ENCODE measurements at places on chromosomes 13 and 19. TPM values are rescaled to one million over a fixed set of nuclear protein-coding genes. Genes with fewer than 3 reads are reported as not detected.
A peak's percentile ranks its signal among the peaks of the same experiment; 100 is the strongest.

- DNase-seq: no peak
Observed at GRCh38 chr13:93001866-93002461, 224.6 kb upstream of the GPC6 start.

DNA sequence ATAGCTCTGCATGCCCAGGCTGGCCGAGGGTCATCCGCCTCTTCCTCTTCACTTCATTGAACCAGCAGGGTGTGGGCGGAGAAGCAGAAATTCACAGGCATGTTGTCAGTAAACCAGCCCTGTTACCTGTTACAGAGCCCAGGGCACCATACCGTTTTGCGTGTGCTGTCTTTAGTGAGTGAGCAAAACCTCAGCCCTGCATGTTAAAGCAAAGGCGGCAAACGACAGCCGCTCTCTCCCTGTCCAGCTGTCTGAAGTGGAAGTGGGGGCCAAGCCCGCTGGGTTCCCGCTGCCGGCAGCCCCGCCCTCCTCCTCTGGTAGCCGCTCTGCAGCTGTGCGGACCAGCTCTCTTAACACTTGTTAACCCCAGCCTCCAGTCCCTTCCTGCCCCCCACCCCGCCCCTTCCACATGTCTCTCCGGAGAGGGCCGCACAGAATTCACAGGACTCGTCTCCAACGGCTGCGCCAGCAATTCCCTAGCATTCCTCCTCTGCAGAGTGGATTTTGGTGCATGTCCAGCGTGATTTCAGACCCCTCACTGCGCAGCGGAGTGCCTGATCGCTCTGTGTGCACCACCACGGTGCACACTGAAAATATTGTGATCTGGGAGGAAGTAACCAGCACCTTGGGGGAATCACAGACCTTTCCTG is 12.7 kb downstream of the KLHL26 start:
- DNase-seq: peak; percentile 67

- no peak for DNase-seq
Observed at GRCh38 chr13:113728571-113729054, 30.4 kb upstream of the TMEM255B start.

GRCh38 chr19:16889883-16890460 is 1.2 kb downstream of the F2RL3 start:
- no peak for DNase-seq

GRCh38 chr13:107284173-107284572 is 716.2 kb upstream of the ARGLU1 start:
- DNase-seq: no peak

The SYMPK gene
- 23.1 TPM for total RNA-seq

The MYO1F gene
- 20.2 TPM for total RNA-seq

All from umbilical cord (tissue), 2 donors.